Breast epithelium (tissue), 4 donors: ENCODE measurements at places on chromosomes 12 and 14. TPM values are rescaled to one million over a fixed set of nuclear protein-coding genes. Genes with fewer than 3 reads are reported as not detected.

HSPB8 gene
- 19.3 TPM for total RNA-seq

RHOJ gene
- total RNA-seq = 11.4 TPM

DNA sequence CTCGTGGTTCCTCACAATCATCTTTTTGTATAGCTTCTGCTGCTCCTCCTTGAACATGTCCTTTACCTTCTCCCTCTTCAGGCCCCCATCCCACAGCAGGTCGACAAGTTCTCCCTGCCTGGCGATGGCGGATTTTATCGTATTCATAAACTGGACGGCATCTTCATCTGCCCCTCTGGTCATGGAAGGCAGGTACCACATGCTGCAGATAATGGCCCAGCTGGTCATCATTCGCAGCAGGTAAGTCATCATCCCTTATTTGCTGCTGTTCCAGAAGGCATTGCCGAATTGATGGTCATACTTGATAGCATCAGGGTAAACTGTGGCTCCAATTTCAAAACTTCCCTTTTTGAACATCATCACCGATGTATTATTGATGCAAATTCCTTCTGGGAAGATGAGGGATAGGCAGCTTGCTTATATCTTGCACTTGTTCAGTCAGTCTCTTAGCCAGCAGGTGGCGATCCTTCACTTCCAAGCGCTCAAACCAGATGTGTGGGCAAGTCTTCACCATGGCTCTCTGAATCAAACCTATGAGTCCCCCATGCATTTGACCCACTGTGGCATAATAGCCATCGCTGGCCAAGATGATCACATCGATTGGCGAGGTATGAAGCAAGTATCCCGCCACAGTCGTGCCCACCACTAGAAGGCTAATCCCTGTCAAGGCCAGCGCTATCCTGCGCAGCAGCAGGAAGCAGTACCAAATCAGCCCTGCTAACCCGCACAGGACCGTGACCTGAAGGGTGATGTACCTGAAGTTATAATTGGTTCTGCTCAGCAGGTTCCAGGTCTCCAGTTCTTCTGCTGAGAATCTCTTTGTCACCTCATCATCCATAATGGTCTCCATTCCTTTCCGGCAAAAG lies 381.5 kb upstream of the STXBP6 start:
- DNase-seq = no peak

DNA sequence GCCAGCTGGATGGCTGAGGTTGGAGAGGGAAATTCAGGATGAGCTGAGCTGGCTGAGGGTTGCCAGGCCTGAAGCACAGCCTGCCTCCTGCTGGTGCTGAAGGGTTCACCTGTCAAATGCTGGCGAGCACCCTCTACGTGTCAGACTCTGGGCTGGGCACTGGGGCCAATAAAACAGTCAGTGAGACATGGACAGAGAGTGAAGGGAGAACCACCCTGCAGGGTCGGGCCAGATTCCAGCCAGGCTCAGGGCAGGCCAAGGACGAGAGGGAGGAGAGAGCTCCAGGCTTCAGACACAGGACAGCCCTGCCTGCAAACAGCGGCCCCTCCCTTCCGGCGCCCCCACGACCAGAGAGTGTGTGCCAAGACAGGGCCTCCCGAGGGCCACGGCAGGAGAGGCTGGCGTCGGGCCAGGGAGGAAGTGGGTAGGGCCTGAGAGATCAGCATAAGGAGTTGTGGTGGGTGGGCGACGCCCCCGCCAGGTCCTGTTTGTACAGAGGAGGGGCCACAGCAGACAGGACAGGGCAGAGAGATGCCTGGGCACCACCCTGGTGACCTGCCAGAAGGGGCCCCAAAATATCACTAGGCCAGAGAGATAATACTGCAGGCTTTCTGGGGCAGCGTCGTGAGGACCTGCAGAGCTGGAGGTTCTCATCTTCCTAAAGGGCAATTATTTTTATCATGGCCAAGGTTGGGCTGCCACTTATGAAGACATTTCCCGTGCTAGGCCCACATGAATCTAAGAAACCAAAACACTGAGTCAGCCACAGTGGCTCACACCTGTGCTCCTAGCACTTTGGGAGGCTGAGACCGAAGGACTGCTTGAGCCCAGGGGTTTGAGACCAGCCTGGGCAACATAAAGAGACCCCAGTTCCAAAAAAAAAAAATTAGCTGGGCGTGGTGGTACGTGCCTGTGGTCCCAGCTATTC lies 73.1 kb upstream of the GPR68 start:
- no peak for DNase-seq

DNA sequence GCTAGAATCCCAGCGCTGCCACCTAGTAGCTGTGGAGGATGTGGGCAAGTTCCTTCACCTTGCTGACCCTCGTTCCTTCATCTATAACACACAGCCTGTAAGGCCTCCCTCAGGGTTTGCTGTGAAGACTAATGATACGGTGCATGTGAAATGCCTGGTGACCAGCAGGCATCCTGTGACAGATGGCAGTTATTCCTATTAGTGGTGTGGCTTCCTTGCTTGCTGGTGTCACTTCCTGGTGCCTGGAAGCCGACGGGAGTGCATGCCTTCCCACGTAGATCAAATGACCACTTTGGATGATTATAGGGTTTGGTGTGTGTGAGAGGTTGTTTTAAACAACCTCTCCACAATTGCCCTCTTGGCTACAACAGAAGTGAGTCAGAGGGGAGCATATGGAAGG lies 894.9 kb downstream of the VRK1 start:
- no peak for DNase-seq

DNA sequence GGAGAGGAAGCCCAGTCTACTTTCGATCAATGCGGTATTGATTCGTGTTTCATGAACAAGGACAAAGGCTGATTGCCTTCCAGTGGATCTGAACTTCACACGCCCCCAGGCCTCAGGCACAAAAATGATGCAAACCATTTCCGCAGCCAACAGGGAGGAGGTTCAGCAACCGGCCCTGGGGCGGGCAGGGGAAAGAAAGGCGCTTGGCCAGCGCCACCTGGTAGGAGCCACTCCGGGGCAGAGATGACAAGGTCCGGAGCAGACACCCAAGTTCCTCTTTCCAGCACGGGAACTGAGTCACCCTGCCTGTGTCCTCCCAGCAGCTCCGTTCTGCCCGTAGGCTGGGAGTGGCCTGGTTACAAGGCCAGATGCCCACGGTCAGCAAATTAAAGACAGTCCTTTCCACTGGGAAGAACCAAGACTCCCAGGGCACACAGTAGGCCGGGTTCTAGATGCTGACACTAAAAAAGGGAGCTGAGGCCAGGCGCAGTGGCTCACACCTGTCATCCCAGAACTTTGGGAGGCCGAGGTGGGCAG lies 136.3 kb downstream of the SCARB1 start:
- DNase-seq = peak; percentile 90

DNA sequence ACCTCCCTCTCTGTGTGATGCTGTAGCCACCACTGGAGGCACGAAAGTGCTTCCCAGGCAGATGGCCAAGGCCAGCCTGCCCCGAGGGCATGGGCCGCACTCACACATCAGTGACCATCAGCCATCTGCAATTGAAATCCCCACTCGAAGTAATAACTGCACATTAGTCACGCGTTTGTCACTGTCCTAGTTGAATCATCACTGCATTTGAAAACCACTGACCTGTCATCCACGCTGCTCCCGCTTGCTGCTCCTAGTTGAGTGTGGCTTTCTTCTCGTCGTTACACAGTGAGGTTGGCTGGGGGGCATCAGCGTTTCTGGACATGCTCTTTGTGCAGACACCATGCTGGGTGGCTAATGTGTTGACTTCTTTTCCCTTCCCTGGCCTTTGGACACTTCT lies 176.1 kb downstream of the ADGRD1 start:
- DNase-seq = no peak
